ENCODE measurements at places on chromosomes 2 and 18. TPM values are rescaled to one million over a fixed set of nuclear protein-coding genes. Genes with fewer than 3 reads are reported as not detected.

- peak; percentile 79 for DNase-seq
Measured at GRCh38 chr2:37414470-37414949, 70.1 kb downstream of the QPCT start.

DNA sequence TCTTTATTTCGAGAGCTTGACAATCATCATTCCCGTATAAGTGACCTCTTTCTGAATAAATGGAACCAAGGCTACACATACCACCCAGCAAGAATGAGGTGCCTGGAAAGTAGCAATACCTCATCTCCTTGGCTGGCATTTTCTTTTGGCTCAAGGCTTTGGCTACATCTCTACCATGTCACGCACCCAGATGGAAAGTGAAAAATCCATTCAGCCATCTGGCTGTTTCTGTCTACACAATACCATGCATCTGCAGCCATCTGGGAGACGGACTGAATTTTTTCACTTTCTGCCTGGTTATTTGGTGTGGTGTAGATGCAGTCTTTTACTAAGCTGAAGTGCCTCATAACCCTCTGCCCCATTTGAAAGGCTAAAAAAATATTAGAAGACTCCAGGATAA is 566.9 kb downstream of the BCL11A start:
- no peak for DNase-seq

DNA sequence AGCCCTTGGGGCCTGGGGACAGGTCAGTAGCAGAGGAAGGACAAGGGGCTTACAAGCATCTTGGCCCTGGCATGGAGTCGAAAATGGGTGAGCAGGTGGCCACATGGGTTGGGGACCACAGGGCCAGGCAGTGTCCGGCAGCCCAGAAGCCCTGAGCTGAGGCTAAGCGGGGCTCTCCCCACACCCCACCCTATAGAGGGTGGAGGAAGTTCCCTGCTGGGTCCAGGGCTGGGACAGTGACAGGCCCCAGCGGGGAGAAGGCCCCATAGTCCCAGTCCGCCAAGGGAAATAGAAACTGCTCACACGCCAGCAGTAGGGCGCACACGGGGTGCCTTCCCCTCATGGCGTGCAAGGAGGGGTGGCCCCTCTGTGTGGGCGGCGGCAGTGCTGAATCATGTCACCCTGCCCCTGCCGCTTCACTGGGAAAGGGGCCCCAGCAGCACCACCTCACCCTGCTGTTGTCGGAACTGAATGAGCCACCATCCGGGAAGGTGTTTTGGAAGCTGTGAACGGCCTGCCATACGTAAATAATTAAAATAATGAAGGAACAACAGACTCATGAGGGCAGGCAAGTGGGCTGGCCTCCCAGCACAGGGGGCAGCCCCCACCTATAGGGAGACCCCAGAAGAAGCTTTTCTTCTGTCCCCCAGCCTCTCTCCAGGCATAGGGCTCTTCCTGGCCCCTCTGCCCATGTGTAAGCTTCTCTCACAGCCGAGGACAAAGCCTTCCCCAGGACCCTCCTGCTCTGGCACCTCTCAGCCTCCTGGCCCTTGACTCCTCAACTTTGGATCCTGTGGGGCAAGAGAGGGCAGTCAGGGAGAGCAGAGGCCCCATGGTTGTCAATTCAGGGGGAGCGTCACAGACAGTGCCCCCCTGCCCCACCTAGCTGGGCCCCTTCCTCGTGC is 12.7 kb upstream of the DUSP2 start:
- no peak for DNase-seq

DNA sequence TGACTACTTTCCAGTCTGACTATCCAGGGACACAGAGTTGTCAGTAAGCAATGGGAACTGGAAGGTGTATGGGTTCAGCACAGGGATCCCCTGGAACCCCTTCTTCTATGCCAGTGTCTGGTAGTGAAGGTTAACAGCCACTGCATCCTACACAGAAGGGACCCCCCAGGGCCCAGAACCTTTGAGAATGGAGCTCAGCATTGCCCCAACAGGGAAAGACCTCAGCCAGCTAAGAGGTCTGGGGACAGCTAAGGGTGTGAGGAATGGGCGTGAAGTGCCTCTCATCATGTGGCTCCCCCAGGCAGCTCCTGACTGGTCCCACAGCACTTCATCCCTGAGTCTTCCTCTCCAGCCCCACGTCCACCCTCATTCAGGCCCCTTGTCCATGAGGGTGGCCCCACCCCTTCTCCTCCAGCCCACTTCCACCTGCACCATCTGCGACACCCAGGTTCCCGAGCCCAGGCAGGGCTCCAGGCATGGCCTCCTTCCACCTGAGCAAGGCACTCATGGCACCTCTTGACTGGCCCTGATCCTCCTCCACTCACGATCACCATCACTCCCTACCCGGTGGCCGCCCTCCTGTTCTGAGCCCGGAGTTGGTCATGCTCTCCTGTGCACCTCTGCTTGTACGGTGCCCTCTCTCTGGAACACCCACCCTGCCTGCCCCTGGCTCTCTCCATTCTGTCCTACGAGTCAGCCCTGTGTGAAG is 77.1 kb downstream of the SFXN5 start:
- no peak for DNase-seq

GRCh38 chr2:102922321-102922720 is 160.5 kb downstream of the TMEM182 start:
- no peak for DNase-seq

- no peak for DNase-seq
Measured at GRCh38 chr2:107263628-107264027, 377.7 kb upstream of the ST6GAL2 start.

DNA sequence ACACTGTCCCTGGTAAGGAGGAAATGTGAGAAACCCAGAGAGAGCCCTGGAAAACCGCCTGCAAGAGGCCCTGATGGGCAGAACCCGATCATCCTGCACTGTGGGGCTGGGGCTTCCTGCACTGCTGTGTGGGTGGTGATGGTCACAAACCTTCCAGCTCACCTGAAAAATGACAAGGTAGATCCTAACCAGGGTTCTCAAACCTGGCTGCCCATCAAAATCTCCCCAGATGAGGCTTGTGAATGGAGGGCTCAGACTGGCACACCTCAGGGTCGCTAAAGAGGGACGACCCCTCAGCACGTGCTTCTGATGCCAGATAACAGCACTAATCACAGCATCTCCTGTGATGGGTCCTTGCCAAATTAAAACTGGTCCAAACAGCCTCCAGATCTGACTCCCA is 74.7 kb downstream of the GYPC start:
- DNase-seq: no peak

DNA sequence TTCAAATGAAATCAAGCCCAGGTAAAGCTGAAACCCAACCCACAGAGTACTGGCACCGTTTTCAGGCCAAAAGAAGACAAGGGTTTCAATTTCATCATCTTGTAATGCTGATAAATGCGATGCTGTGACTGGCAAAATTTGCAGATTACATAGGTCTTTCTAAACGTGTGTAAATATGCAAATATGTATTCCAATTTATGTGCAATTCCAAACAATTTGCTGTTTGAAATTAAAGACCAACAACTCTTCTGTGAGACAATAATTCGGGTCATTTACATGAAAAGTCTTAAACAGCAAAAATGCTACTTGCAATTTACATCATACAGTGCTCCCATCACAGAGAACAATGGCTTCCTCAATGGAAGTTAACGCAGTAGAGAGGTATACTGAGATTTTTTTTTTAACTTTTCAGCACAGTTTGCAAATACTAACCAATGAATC is 2.8 kb upstream of the ZNF532 start:
- no peak for DNase-seq

DNA sequence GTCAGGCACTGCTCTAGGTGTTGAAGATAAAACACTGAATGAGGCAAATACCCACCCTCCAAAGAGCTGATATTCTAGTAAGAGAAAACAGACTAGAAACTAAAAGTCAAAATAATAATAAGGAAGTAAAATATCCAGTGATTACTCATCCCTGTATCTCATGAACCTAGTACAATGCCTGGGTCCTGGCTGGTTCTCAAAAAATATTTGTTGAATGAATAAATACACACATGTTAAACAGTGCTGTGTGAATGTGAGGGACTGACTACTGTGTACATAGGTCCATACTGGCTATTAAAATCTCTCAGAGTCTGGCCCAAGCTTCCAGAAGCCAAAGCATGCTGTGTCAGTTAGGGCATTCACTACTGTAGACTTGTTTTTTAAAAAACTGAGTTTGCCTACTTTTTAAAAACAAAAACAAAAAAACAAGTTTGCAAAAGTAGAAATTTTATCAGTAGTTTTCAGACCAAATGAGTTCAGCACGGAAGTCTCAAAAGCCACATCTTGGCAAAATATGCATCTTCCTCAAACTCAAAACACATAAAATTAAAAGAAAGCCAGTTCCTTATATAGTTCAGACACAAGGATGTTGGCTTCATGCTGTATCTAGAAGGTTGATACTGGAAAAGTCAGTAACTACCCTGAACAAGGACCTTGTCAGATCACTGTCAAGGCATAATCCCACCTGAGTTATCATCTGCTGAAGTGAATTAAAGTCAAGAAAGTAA is 136.2 kb downstream of the THADA start:
- DNase-seq: no peak

DNA sequence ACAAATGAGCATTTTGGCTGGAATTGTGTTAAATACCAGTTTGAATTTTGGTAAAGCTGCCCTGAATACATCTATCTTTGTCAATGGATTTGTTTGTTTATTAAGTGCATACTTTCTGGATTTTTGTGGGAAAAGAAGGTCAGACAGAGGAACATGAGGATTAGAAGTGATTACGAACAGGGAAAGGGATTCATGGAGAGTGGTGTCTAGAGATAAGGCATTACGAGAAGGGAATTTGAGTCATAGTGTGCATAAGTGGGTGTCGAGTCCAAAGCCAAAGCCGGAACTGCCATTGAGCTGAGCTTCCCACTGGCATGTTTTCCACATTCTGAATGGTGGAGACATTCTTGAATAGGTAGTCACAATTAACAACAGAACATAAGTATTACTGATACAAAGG is 68.9 kb upstream of the EFEMP1 start:
- no peak for DNase-seq

DNA sequence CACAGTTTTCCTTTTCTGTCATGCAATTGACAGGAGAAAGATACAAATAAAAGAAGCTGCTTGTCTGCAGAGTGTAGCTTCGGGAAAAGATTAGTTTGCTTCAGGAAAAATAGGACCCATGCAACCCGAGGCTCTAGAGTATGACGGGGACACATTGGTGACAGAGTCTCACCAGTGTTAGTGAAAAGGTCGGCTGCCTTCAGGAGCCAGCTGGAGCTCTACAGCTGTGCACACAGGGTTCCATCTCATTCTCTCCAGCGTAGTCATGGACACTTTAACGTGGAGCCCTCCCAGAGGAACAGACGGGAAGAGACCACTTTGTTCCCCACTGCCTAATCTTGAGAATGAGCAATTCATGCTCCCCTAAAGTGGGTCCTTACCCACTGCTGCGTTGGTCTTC is 42.9 kb downstream of the FECH start:
- no peak for DNase-seq

GRCh38 chr2:186780701-186781316 is 68.2 kb downstream of the ZSWIM2 start:
- DNase-seq: peak; percentile 30

DNA sequence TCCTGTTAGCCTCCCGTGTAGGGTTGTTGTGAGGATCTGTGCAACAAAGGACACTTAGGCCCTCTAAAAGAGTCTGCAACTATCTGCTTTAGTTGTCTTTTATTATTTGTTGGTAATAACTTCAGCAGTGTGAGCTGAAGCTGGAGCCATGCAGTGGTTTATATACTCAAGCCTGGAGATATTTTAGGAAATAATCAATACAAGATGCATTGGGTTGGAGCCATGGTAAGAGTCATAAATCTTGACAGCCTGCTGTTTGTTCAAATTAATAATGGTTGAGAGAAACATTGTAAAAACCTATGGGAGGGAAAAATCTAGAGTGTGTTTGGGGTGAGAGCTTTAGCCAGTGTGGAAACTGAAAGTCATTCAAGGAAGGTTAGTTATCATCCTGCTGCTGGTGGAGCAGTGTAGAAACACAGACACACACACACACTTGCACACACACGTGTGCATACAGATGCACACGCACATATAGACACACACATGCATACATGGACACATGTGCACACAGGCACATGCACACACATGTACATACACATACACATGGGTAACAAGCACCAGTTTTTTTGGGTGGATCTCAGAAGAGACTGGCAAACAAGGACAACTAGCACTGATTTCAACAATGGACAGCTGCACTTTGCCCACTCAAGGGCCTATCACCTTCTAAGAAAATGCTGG is 51.0 kb downstream of the ACOXL start:
- DNase-seq: no peak

GRCh38 chr2:57878866-57879210 is 167.8 kb upstream of the VRK2 start:
- DNase-seq: no peak

- no peak for DNase-seq
Measured at GRCh38 chr2:187383043-187383800, 64.8 kb downstream of the CALCRL start.

- DNase-seq: no peak
Measured at GRCh38 chr2:240168546-240169361, 28.3 kb upstream of the OTOS start.

- DNase-seq: no peak
Measured at GRCh38 chr2:6538607-6539006, 327.1 kb downstream of the CMPK2 start.

- no peak for DNase-seq
Measured at GRCh38 chr2:97646977-97647376, 1.1 kb downstream of the COX5B start.

DNA sequence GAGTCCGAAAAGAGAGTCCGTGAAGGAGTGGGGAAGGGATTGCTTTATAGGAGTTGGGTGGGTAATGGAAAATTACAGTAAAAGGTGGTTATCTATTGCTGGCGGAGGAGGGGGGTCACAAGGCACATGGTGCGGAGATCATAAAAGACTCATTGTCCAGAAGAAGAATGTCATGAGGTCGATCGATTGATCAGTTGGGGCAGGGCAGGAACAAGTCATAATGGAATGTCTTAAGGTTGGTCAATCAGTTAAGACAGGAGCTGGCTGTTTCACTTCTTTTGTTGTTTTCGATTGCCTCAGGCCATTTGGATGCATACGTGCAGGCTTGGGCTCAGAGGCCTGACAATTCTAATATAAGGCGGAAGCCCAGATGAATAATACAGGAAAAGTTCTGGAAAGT is 473.0 kb upstream of the TNP1 start:
- DNase-seq: no peak

FBXO48 gene
- total RNA-seq: 0.05 TPM

ASB18 gene
- total RNA-seq: not detected

DCDC2C gene
- not detected for total RNA-seq

RND3 gene
- 48.0 TPM for total RNA-seq

SLC19A3 gene
- total RNA-seq: 0.03 TPM

INO80D gene
- total RNA-seq: 5.1 TPM

LCT gene
- total RNA-seq: not detected

C2orf81 gene
- 3.9 TPM for total RNA-seq

GCC2 gene
- total RNA-seq: 12.7 TPM

ST6GAL2 gene
- total RNA-seq: not detected

Measured in HT-29 (cell line).